ENCODE measurements at places on chromosomes 12 and 14. TPM values are rescaled to one million over a fixed set of nuclear protein-coding genes. Genes with fewer than 3 reads are reported as not detected.

The CLEC4C gene
- not detected for total RNA-seq

The HOXC12 gene
- not detected for total RNA-seq

The CTSG gene
- total RNA-seq = not detected

The WSCD2 gene
- total RNA-seq = 4.2 TPM

The ALX1 gene
- total RNA-seq = 3.9 TPM

GRCh38 chr14:77024171-77024691, 4.3 kb downstream of the IRF2BPL start:
- DNase-seq = peak; percentile 81

- DNase-seq = no peak
Observed at GRCh38 chr12:79834712-79835376, 100.1 kb downstream of the PPP1R12A start.

GRCh38 chr12:32650508-32650907, 28.6 kb upstream of the DNM1L start:
- DNase-seq = no peak
